Omental fat pad (tissue), 4 donors: ENCODE measurements at places on chromosomes 4 and X. TPM values are rescaled to one million over a fixed set of nuclear protein-coding genes. Genes with fewer than 3 reads are reported as not detected.

DNA sequence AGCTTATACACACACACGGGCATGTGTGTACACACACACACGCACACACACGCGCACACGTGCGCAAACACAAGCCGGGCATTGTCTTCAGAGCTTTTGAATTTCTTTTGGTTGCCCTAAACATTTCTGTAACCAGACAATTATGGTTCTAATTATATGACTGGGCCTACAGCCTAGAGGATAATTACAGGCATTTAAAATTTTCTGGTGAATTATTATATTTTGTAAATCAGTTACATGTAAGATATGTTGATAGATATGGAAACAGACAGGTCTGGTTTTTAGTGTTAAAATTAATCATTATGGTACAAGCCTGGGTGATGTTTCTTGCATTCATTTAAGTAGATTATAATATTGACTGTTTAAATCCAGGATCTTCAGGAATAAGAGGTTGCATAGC lies 1120.5 kb downstream of the ADGRL3 start:
- no peak for DNase-seq

DNA sequence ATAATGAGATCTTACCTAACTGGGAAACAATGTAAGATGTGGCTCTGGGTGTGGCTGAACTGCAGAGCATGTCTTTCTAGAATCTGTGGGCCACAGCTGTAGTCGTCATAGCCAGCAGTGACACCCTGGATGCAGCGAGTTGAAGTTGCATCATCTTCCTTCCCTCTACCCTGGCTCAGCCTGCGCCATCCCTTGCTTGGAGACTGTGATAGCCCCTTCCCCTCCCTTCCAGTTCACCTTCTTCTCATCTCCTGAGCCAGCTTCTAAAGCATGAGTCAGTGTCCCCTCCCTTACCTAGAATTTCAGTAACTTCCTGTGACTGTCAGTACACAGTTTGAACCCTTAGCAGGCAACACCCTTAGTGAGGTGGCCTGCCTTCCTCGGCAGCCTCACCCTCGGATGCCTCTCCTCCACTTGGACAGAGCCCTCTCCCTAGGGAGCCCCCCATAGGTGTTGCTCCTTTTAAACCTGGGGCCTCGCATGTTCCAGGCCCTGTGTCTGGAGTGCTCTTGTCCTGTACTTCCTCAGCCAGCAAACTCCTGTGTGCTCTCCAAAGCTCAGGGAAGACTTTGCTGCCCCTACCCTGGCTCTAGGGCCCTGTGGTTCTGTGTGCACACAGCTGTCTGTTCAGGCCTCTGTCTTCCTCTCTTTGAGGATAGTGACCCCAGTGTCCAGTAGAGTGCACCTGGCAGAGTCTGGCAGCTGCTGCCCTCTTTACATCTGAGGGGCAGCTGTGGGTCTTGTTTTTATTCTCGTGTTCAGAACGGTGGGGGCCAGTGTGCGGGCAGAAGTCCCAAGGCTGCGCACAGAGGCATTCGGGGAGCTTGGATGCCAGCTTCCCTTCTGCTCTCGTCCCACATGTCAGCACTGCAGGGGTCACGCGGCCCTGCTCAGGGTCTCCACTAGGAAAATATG lies 43.7 kb upstream of the TADA2B start:
- DNase-seq: no peak

DNA sequence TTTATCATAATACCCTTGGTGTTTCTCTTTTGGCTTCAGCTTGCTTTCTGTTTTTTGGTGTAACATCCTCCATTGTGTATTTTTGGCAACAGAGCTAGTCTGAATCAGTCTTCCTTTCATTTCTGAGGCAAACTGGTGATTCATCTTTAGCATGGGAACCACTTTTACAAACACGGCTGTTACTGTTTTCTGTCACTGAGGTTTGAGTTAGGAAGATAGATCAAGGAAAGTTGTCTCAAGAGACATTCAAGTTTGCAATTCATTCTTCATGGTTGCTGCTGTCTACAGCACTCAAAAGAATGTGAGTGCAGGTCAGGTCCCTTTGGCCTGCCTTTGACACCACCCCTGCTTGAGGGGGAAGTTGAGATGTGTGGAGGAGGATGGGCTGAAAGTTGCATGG lies 36.3 kb downstream of the IL21 start:
- no peak for DNase-seq

- DNase-seq: no peak
Observed at GRCh38 chr4:119031218-119031617, 104.4 kb upstream of the MYOZ2 start.

DNA sequence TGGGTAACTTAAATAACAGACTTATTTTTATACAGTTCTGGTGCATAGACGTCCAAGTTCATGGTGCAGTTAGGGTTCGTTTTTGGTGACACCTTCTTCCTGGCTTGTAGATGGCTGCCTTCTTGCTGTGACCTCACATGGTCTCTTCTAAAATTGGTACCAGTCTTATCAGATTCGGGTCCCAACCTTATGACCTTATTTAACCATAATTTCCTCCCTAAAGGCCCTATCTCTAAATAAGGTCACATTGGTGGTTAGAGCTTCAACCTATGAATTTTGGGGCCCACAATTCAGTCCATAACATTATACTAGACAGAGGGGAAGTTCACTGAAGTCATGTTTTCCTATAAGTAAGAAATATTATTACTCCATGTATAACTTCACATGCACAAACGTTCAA lies 128.0 kb downstream of the CFAP299 start:
- no peak for DNase-seq

GRCh38 chr4:152283801-152284470 lies 252.0 kb downstream of the FBXW7 start:
- no peak for DNase-seq

DNA sequence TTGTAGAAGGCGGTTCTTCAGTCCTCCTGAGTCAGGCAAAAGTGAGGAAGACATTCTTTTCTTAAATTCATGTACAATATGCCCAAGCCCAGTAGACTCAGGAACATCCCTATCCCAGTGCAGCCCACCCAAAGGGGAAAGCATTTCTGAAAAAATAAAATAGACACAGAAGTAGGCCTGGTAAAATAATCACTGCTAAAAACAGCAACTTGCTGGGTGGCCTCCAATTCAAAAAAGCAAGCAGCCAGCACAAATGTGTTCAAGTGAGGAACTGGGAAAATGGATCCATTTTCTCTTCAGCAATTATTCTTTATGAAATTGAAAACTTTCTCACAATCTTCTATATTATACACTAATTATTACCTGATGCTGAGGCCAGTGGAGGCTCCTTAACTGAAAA lies 165.4 kb downstream of the PCDH19 start:
- DNase-seq: no peak

- no peak for DNase-seq
Observed at GRCh38 chrX:55738969-55739368, 21.4 kb downstream of the RRAGB start.

DNA sequence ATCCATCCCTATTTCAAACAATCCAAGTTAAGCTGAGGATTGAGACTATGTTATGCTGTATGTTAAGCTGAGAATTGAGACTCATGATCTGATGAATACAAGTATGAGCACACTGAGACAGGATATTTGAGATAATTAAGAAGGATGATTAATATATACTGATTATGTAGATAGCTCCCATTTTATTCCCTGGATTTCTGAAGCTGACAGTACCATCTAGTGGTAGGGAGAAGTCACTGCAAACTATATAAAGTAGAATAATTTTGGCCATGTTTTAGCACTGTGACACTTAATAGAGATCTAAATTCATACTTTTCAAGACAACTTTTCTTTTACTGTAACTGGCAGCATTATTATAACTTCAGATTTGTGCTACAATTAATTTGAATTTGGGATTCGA lies 63.8 kb upstream of the HPRT1 start:
- DNase-seq: no peak

- DNase-seq: no peak
Observed at GRCh38 chrX:123425471-123425870, 241.4 kb downstream of the GRIA3 start.

DNA sequence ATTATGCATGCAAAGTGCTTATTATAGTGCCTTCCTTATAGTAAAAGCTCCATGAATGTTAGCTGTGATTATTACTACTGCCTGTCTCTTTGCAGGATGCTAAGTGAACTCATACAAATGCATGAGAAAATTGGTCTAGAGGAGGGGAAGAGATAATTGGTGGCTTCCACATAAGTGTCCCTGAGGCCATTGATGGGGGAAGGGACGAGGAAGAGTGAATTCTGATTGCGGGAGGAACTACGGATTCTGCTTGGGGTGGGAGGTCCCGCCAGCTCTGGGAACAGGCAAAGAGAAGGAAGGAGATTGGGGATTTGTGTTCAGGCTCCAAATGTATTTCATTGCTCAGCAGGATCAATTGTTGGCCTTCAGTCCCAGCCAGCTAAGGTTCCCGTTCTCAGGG lies 11.6 kb upstream of the ARHGAP36 start:
- DNase-seq: no peak

GRCh38 chr4:62952366-62952765 lies 1456.9 kb downstream of the TECRL start:
- DNase-seq: no peak

DNA sequence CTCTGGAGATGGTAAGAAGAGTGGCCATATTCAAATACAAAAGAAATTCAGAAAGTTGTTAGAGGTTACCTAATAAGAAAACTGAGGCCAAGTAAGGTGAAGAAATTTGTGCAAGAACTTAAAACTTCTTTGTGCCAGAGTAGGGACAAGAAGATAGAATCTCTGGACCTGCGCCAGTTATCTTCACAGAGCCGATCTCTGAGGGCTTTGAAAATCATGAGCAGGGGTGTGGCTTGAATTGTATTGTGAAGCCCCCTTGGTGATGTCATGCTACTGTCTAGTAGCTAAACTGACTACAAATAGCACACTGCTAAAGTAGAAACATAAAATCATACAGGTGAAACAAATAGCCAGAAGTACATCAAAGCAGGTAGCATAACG lies 184.6 kb downstream of the UGT8 start:
- DNase-seq: no peak

DNA sequence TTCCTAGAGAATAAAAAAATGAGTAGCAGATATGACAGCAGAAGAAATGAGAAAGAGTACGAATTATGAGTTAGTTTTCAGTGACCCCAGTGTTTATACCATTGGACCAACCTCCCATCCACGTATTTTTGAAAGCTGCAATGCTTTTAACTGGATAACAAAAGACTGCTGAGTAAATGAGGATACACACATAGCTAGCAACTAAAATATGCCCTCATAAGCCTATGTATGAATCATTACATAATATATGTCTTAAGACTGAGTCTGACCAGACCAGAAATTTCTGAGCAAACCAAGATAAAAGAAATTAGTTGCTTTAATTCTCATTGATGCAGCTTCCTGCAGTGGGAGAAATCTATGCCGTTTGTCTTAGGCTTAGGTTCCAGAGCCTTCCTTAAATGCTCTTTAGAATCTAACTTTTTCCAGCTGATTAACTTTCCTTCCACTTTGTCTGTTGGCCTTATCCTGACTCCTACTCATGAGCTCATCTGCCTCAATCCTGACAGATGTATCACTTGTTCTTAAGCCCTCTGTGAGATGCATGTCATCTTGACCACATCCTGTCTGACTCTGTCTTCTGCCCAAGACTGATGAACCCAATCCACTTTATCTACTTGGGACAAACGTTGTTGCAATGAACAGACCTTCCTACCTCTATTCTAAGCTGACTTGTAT lies 301.4 kb upstream of the AADAT start:
- no peak for DNase-seq

- no peak for DNase-seq
Observed at GRCh38 chr4:123893011-123893981, 496.7 kb downstream of the SPRY1 start.

DNA sequence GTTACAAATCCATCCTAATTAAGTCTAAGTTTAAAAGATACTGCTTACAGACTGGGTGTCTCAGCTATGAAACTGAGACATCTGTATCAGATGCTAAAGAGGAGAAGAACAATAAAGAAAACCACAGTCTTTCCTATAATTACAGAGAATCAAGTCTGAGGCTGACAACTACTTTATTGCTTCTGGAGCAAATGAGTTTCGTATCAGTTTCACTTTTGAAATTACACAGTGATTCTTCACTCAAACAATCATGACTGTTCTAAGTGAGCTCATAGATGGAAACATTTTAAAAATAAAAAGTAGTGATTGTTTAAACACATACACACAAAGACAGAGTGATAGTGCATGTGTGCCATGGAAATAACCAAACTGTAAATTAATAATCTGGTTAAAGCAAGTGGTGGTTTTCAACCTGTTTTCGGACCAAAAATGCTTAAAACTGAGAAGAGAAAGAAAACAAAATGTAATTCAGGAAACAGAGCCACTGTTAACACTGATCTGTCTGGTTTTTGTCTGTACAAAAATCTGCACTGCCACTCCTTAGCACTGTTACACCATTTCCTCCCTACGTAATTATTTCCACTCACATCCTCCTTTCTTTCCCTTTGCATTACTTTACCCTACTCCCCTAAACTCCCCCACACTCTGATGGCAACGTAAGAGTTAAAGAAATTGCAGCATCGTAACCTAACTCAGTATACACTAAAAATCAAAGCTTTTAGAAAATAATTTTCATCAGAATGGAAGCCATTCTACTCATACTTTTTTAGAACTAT lies 12.5 kb downstream of the RFC1 start:
- DNase-seq: no peak

DNA sequence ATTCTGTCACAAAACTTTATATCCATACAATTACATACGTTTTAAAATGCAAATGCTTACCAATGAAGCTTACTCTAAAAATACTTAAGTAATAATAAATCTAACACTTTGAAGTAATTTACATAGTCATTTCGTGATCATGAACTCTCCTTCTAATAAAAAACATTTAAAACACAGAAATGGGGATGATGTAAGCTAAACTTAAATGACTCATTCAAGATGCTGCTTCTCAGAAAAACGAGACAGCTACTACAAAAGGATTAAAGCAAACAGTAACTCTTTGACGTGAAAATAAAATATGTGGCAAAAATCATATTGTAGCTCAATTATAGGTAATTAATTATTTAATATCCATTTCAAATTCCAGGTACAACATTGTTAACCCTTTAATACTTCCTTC lies 148.7 kb downstream of the FGF16 start:
- DNase-seq: no peak

DNA sequence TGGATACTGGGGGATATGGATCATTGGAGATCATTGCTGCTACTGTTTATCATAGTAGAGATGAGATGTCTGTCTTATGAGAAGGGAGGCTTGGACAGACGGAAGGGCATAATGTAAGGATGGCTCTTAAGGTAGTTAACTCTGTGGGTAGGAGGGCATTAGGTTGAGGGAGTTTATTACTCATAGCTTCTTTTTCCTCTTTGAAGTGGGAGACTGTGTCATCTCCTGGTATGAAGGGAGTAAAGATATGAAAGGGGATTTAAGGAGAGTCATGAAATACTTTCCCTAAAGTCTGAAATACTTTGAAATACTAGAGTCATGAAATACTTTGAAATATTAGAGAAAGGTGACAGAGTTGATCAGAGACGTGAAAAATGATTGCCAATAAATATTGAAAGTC lies 255.5 kb upstream of the PITX2 start:
- DNase-seq: no peak

GRIA3 gene
- 0.74 TPM for total RNA-seq

MAGEC2 gene
- total RNA-seq: not detected

CXorf51B gene
- total RNA-seq: not detected

ZDHHC15 gene
- total RNA-seq: 2.5 TPM

CT55 gene
- not detected for total RNA-seq

RASL11B gene
- total RNA-seq: 0.56 TPM
